A549 (cell line): ENCODE measurements at places on chromosomes 7 and 10. TPM values are rescaled to one million over a fixed set of nuclear protein-coding genes. Genes with fewer than 3 reads are reported as not detected.

GHRHR gene
- not detected in 3 replicates for polyA plus RNA-seq

- DNase-seq: no peak
These were observed 13.1 kb downstream of the PIP4K2A start for GRCh38 chr10:22701132-22701826.

DNA sequence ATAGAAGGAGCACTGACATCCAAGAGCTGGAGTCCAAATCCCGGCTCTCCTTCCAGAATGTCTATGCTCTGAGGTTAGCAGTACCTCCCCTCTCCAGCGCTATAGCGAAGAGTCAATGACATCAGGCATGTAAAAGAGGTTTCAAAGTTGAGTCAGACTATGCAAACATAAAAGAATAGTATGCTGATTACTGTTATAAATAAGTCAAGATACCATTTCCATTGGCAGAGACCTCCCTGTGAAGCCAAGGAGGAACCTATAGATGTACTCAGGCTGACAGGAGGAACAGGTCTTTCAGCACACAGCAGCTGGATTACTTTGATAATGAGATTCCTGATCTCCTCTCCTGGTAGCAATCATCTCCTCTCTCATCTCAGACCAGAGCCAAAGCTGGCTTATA, 103.9 kb upstream of the EFCAB10 start:
- no peak for DNase-seq

GRCh38 chr7:123719197-123719721, 29.5 kb downstream of the WASL start:
- DNase-seq: no peak

DNA sequence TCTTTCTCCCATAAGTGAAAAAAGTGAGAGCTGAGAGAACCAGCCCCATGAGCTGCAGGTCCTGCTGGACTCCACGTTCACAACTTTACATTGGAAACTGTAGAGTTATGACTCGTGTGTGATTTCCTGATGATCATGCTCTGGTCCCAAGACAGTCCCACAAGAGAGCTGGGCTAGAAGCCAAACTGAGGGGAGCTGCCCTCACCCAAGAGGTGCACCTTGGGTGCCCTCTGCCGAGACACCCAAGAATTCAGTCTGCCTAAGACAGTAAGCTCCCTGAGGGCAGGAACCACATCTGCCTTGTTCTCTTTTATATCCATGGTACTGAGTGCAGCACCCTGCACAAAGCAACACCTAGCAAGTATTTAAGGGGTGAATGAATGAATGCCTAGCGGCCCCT, 112.8 kb upstream of the SFMBT2 start:
- no peak for DNase-seq

DNA sequence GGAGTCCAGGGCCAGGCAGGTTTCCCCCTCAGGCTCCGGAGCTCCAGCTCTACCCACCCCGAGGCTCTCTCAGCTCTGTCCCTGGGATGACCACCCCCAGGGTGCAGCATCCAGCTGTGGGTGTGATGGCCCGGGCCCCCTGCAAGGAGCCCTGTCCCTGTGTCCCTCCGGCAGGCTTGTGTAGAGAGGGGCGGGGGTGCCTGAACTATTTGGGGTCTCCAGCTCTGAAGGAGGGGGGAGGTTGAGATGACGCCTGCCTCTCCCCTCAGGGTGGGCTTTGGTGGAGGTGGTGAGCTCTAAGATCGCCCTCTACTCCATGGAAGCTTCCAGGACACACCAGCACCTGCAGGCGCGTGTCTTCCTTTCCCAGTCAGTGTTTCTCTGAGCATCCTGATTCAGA, 39.4 kb downstream of the ADRA2A start:
- no peak for DNase-seq

DNA sequence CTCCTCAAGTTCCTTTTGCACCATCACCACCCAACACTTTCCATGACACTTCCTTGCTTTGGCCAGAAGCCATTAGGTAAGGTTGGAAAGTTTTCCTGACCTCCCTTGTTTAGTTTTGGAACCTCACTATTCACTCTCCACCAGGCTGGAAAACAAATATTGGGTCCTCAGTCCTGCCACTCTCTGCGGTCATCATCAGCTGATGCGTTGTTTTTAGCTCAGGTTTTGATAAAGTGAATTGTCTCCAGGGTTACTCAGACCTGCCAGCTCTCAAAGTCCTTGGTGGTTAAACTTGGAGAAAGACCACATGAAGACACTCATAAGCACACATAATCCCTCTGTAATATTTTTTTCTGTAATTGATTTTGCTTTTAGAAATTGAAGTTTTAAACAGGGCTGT, 55.5 kb downstream of the CCDC186 start:
- no peak for DNase-seq
